ENCODE measurements at places on chromosomes 4 and X.

GRCh38 chr4:176001151-176002006, 64.3 kb upstream of the WDR17 start:
- DNase-seq, result no peak

DNA sequence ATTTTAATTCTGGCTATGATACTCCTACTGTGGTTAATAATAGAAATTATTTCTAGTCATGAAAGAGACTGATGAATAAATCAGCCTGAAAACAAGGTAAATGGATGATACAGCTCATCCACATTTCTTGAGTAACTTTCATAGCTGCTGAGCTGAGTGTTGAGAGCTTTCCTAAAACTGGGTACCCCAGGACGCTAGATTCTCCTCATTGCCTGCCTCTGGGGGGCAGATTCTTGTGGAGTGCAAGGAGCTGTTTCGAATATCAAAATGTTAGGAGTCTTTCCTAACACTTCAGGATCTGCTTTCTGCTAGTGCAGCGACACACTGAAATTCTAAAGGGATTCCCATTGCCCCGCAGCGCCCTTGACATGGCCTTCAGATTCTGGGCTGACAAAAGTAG, 2.1 kb downstream of the MND1 start:
- DNase-seq, result no peak

DNA sequence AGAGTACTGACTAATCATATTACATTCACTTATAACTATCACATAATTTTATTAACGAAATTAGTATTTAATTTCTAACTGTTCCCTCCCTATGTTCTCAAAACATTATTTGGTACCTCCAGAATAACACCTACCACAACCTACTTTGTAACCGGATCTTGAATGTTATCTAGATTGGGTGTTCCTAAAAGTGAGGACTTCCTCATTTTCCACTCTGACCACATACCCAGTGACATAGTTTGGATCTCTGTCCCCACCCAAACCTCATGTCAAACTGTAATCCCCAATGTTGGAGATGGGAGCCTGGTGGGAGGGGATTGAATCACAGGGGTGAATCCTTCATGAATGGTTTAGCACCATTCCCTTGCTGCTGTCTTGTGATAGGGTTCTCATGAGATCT, 21.8 kb downstream of the NR3C2 start:
- no peak for DNase-seq

GRCh38 chr4:11843927-11844326, 415.2 kb upstream of the HS3ST1 start:
- DNase-seq, result no peak

GRCh38 chrX:115652221-115652620, 91.2 kb downstream of the PLS3 start:
- no peak for DNase-seq

DNA sequence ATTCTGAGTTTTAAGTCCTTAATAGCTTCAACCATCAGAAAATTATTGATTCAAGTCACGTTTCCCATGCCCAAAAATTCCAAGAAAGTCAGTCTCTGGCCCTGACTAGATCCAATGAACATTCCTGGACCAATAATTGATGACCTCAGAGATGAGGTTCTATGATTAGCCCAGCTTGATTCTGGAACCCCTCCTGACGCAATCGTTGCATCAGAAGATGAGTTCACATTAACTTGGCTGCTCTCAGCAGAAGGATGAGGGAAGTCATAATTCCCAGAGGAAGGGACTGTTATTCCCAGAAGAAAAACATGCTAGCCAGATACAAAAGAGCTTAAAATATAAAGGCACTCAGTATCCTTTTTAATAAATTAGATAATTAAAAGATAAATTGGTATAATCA, 34.3 kb upstream of the CPEB2 start:
- DNase-seq, result no peak

- DNase-seq, result no peak
Measured at GRCh38 chr4:121675715-121676114, 21.1 kb downstream of the ANXA5 start.

GRCh38 chr4:67764183-67764582, 10.0 kb upstream of the GNRHR start:
- no peak for DNase-seq

GRCh38 chrX:113275804-113276203, 435.2 kb upstream of the AMOT start:
- DNase-seq, result no peak

- no peak for DNase-seq
Measured at GRCh38 chr4:183402771-183403170, 41.7 kb upstream of the CDKN2AIP start.

DNA sequence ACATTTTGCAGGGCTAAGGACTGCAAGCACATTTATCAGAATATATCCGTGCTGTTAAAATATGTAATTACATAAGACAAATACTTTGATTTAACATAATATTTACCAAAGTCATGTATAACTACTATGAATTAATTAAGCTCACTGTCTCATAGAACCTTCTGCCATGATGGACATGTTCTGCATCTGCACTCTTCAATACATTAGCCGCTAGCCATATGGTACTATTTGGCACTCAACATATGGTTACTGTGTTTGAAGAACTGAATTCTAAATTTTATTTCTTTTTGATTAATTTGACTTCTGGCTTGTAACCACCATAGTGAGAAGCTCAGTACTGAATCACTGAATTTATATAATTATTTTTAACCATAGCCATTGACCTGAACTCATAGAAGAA, 427.0 kb upstream of the TRAM1L1 start:
- DNase-seq, result no peak

DNA sequence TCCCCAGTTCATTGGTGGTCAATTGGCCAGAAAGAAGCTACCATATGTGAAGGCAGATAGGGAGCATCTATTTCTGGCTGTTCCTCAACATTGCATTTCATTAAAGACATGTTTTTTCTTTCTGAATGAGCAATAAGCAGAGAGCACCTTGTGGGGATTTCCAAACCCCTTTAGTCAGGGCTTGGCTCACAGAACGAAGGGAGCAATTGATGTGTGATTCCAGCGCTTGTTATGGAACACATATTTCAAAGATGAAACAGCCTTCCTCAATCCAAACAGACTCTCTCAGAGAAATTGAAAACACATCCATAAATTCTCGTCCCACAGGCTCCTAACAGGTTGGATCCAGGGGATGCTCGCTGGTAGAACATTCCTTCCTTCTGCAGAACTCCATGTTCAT, 84.1 kb downstream of the CLCN4 start:
- no peak for DNase-seq

- DNase-seq, result no peak
Measured at GRCh38 chr4:69490271-69490670, 5.4 kb downstream of the UGT2B4 start.

GRCh38 chr4:155072417-155072816, 136.0 kb upstream of the NPY2R start:
- DNase-seq, result no peak

- no peak for DNase-seq
Measured at GRCh38 chrX:38489341-38489740, 72.0 kb upstream of the TSPAN7 start.

DNA sequence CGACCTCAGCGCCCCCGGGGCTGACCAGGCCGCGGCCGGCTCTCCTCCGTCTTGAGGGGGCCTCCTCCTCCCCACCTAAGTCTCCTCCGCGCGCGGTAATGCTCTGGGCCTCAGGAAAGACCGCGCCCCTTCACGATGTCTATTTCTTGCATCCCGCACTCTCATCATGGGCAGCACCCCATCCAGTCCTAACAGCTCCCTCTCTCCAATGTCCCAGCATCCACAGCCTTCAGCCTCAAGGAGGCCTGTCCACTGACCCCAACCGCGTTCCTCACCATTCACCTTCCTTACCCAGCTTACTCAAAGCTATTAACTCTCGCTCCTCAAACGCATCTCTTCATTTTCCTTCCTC, 77.5 kb downstream of the MAGED4 start:
- DNase-seq, result no peak

DNA sequence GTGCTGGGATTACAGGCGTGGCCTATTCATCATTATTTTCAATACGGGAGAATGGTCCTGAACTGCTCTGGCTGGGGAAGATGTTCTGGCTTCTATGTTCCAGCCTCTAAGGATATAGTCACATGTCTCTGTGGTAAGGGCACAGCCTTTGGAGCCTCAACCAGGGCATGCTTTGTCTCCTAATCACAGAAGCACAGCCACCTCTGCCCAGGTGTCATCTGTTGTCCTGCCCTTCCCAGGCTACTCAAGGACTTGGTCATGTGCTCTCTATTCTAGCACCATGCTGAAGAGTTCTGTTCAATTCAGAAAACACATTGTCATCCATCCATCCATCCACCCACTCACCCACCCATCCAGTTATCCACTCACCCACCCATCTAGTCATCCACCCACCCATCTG, 29.5 kb downstream of the ASMTL start:
- DNase-seq, result no peak

DNA sequence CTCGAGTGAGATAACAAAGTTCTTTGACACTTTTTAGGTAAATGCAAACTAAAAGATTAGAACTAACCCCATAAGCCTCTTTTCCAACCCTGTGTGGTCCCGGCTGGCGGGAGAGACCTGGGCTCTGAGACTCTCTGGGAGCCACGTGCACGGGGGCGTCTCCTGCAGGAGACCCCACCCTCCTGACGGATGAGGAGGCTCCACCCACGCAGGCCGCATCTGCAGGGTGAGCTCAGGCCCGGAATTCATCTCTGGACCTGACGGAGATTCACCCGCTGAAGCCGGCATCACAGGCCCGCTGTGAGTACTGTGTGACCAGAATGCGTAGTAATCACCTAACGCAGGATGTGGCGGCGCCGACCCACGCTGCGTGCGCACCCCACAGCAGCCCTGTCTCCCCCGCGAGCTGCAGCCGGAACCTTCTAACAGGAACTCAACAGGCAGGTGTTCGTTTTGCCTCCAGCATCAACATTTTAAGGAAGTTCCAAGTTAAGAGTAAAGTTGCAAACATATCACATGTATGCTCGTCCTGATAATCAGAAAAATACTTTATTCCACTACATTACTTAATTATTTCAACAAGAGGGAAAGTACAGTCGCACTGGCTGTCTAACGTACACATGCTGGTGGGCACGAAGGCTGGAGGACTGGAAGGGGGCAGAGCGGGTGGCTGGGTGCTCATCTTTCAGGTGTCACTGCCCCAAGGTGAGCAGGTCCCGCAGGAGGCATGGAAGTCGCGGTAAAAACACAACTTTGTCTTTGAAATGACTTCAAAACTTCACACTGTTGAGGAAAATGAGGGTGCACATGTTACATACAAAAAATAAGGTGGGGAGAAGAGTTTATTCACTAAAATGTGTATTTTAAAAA, 44.5 kb downstream of the FGFRL1 start:
- DNase-seq, result no peak

DNA sequence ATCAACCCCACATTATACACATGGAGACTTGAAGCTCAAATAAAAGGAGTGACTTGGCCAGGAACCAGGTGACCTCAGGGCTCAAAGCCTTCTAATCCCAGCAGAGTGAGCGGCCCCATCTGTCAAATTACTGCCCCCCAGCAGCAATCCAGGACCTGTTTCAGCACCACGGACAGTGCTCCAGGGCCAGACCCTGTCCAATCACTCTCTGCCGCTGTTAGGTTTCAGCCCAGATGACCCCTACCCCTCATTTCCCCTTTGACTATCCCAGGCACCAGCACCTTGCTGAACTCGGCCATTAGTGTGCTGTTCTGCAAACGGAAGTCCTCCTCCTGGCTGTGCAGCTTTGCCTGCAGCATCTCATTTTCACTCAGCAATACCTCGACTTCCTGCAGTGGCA, 5.1 kb downstream of the GRIPAP1 start:
- DNase-seq, result no peak

GRCh38 chrX:72247206-72247942, 8.5 kb upstream of the ERCC6L start:
- no peak for DNase-seq

Measured in HuH-7 (cell line).